Substantia nigra (tissue), 51 donors: ENCODE measurements at places on chromosomes 16 and 17.

- no peak for DNase-seq
Observed at GRCh38 chr17:44972953-44973352, 4.8 kb upstream of the C1QL1 start.

- DNase-seq = no peak
Observed at GRCh38 chr17:66126231-66126630, 65.7 kb downstream of the CEP112 start.

DNA sequence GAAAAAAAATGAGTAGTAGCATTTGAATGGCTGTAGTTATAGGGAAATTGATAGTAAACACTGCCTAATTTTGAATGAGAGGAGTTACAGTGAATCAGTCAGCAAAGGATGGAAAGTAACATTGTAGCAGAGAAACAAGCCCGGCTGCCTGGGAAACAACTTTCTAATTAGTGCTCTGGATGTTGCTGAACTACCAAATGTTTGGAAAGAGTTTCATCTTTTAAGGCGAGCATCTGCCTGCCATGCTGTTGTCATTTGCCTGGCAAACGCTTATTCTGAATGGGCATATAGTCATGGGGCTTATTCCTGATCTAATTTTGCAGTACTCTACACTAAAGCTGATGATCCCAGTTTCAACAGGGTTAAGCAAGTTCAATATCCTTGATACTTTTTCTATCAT, 138.6 kb downstream of the CDH11 start:
- no peak for DNase-seq

DNA sequence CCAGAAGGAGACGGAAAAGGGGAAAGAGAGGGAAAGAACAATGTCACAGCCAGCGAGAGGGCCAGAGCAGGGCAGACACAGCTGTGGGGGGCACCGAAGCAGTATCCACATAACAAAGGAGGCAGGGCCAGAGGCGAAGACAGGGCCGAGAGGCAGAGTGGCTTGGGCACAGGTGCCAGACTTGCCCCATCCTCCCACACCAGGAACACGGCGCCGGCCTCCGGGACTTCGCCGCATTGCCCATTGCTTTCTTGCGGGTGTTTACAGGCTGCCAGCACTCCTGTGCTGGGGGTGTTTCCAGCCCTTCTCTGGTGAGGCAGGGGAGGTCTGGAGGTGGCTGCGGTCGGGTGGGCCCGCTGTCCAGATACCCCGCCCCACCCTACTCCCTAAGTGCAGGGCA, 78.0 kb downstream of the ENGASE start:
- no peak for DNase-seq

GRCh38 chr16:73046202-73046848, 1.6 kb downstream of the ZFHX3 start:
- no peak for DNase-seq

GRCh38 chr17:64400642-64401041, 10.0 kb upstream of the PECAM1 start:
- no peak for DNase-seq

DNA sequence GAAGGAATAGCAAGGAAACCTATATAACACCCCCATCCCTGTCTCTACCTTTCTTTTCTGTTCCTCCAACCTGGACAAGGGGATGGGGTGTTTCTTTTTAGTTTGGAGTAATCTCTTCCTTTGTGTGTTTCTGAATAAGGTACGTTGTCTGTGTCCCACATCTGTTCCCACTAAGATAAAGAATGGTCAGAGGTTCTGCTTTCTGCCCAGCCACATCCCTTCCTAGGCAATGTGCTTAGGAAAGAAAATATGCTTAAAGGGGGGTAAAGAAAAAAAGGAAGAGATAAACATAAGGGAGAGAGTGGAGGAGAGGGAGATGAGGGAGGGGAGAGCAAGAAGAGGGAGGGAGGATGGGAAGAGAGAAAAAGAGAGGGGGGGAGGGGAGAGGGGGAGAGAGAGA, 35.1 kb downstream of the SLC6A2 start:
- DNase-seq = no peak

- no peak for DNase-seq
Observed at GRCh38 chr16:31243734-31244670, 15.8 kb upstream of the ITGAM start.

GRCh38 chr16:84477661-84478060, 26.8 kb downstream of the MEAK7 start:
- no peak for DNase-seq

GRCh38 chr16:47660540-47660939, 199.4 kb downstream of the PHKB start:
- no peak for DNase-seq

GRCh38 chr16:86068722-86069121, 169.8 kb downstream of the IRF8 start:
- DNase-seq = no peak

DNA sequence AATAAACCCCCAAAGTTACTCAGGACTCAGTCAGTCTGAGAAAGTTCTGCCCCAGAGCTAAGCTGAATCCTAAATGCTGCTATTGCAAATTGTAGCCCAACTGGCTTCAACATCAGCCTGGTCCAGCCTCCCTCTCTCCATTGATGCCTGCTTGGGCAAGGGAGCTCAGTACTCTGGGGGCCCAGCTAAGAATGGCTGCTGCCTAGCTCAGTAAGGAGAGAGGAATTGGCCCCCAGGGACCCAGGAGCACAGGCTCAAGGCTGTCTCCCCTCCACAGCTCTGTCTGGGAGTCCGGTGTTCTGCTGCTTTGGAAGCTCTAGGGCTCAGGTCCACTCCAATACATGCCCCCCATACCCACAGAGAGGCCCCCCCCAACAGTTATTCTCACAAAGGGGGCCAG, 1.6 kb downstream of the UNC119 start:
- DNase-seq = no peak

- DNase-seq = no peak
Observed at GRCh38 chr17:59859444-59860025, 33.2 kb downstream of the TUBD1 start.

DNA sequence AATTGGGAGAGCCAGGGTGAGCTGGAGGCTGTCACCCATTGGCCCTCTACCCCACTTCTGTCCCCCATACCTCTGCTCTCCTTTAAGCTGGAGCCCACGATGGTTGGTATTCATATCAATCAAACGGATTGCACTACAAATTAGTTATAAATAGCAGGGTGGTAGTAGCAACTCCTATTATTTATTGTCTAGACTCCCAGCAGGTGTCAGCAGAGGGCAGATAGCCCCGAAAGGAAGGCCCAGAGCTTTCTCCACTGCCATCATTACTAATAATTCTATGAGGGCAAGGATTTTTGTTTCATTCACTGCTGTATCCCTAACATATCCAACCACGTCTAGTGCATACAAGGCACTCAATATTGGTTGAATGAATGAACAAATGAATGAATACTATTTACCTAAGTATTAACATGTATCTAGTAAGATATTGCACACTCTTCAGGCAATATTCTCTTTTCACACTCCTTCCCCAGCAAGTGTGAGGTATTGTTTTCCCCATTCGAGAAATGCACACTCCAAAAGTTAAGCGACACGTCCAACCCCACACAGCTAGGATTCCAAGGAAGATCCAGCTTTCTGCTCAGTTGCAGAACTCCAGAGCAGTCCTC, 6.3 kb downstream of the C17orf50 start:
- DNase-seq = no peak

GRCh38 chr17:44688675-44689476, 700 bp downstream of the CCDC43 start:
- DNase-seq = no peak

DNA sequence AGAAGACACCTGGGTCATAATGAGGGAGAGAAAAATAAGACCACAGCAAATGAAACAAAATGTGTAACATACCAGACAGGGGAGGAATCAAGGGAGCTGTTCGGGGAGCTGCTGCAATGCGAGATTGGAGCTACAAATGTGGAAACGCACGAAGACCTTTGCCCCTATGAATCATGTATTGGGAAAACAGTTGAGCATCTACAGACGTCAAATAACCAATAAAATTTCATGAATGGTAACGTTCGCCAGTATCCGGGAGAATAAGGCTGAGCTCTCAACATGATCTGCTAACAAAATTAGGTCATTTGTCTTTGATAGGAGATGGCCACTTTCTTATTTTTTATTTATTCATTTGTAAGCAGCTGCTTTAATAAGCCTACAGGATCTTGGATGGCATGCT, 486.2 kb upstream of the RBFOX1 start:
- DNase-seq = no peak

- no peak for DNase-seq
Observed at GRCh38 chr16:84726669-84727467, 27.1 kb downstream of the USP10 start.

- no peak for DNase-seq
Observed at GRCh38 chr17:44546671-44547606, 10.3 kb upstream of the FZD2 start.

DNA sequence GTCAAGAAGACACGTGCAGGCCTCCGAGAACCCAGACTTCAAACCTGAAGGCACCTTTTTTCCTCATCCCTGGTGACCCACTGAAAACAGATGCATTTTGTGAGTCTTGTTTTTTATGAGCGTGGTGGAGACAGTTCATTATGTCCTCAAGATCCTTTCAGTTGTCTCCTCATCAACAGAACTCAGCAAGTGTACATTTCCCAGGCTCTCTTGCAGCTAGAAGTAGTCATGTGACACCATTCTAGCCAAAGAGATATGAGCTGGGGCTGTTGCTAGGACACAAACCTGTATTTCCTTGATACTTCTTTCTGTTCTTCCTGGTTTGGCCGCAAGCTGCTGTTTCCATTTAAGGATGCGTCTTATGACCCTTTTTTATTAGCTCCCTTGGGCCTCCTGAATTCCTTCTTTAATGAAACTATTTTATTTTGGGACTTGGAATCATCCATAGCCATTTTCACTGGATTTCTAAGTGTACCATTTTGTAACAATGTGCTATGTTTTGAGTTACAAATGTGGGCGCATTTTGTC, 135.7 kb upstream of the FOXF1 start:
- DNase-seq = no peak
